Omental fat pad (tissue), 4 donors: ENCODE measurements at places on chromosomes 2 and 18.

- DNase-seq, result no peak
These were observed 40.6 kb downstream of the ITGB1BP1 start for GRCh38 chr2:9382604-9383235.

GRCh38 chr2:46135958-46136357 lies 161.2 kb upstream of the EPAS1 start:
- no peak for DNase-seq

GRCh38 chr2:192314800-192315481 lies 120.2 kb upstream of the TMEFF2 start:
- no peak for DNase-seq

GRCh38 chr2:132608311-132608710 lies 61.7 kb downstream of the LYPD1 start:
- no peak for DNase-seq

GRCh38 chr2:3299130-3299529 lies 78.5 kb downstream of the EIPR1 start:
- DNase-seq, result no peak

- DNase-seq, result no peak
These were observed 1565.9 kb upstream of the ACVR2A start for GRCh38 chr2:146278881-146279280.

DNA sequence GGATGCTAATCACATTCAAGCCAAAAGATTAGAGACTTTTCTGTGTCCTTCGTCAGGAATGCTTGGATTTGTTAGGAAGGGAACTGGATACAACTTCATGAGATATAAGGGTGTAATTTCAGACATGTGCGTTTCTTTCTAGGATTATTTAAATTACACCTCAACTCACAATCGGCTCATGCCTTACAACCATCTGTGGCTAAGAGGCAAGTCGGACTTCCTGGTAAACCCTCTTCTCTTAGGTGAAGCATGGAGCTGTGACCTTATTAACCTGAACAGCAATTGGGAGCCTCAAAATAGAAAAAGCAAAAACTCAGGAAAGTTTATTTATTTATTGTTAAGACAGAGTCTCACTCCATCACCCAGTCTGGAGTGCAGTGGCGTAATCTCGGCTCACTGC lies 61.8 kb downstream of the SEMA4F start:
- no peak for DNase-seq

DNA sequence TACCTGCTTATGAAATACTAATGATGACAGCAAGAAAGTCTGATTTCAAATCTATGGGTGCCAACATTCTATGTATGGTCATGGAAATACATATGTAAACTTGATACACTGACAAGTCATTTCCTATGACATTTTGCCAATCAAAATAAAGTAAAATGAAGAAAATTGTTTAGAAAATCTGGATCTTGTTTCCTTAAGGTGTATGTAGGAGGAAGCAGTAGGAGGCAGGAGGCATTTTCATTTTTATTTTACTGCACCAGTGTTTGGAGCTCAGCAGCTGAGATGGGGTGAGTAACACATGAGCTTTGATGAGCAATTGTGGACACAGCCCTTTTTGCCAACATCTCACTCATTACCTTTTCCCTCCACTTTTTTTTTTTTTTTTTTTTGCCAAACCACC lies 167.0 kb downstream of the AFF3 start:
- DNase-seq, result no peak
